Cerebellum (tissue), 4 donors: ENCODE measurements at places on chromosomes 2 and 18.
A peak's percentile ranks its signal among the peaks of the same experiment; 100 is the strongest.

- no peak for DNase-seq
Observed at GRCh38 chr18:57728941-57729511, 74.1 kb downstream of the ATP8B1 start.

GRCh38 chr2:99753505-99753904, 263.7 kb upstream of the REV1 start:
- no peak for DNase-seq

- DNase-seq: no peak
Observed at GRCh38 chr2:26576565-26577441, 64.4 kb downstream of the CIB4 start.

DNA sequence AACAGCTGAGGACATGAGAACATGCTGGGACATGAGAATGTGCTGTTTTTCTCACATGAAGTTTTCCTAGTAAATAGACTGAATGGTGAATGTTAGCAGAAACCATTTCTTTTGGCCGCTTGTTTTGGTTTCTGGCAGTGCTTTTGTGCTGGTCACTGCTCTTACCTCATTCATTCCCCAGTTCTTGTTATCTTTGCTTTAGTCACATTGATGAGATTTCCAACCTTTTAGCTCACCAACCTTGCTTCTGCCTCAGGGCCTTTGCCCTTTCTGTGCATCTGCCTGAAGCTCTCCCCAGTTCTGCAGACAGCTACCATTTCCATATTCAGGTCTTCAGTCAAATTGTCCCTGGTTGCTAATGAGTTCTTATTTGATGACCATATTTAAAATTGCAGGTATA, 91.6 kb downstream of the PTPRM start:
- no peak for DNase-seq

DNA sequence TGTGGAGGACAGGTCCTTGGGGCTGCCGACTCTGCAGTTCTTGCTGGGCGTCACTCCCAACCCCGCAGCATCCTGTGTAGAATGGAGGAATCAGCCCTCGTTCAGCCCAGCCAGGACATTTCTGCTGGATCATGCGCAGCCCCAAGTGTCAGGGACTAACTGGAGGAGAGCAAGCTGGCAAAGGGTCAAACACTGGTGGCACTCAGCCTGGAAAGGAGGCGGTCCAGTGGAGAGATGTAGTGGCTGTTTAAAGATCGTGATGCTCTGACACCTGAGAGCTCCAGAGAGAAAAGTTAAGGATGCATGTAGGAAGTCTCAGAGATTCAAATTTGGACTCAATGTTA, 63.6 kb upstream of the SH3RF3 start:
- peak; percentile 11 for DNase-seq

- no peak for DNase-seq
Observed at GRCh38 chr2:109436610-109437225, 177.0 kb downstream of the SEPTIN10 start.

DNA sequence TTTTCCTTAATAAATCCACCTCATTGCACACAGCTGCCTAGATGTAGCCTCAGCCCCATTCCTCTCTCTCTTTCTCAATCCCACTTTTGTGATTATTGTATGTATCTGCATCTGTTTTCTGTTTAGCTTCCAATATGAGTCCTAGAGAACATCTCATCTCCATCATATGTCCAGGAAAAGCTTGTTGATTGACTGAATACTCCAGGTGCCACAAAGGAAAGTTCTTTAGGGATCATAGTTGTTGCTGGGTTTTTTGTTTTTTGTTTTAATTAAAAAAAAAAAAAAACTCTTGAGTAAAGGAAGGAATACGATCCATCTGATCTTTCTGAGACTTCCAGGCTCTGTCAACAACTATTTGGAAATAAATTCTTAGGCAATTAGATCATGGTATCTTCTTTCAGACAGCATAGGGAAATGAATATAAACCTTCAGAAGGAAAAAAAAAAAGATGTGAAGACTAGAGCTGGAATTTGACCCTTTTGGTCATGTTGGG, 42.5 kb downstream of the KIAA2012 start:
- no peak for DNase-seq

GRCh38 chr2:17429130-17429529, 89.1 kb downstream of the RAD51AP2 start:
- no peak for DNase-seq

GRCh38 chr18:9117980-9118841, 15.7 kb downstream of the NDUFV2 start:
- DNase-seq: no peak

DNA sequence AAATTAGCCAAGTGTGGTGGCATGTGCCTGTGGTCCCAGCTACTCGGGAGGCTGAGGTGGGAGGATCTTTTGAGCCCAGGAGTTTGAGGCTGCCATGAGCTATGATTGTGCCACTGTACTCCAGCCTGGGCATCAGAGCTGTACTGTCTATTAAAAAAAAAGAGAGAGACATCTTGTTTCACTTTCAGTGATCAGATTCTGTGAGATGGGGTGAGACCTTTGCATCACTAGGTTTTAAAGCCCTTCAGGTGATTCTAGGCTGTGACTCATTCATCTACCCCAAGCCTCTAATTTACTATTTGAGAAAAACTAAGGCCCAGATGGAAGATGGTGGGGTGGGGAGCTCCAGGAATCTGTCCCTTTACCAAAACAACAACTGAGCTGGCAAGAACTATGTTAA, 7.1 kb downstream of the C2orf92 start:
- no peak for DNase-seq

GRCh38 chr2:3204031-3204821, 173.4 kb downstream of the EIPR1 start:
- DNase-seq: no peak

GRCh38 chr2:198953328-198953727, 504.4 kb downstream of the SATB2 start:
- no peak for DNase-seq

- no peak for DNase-seq
Observed at GRCh38 chr18:41060967-41061366, 894.1 kb upstream of the PIK3C3 start.

DNA sequence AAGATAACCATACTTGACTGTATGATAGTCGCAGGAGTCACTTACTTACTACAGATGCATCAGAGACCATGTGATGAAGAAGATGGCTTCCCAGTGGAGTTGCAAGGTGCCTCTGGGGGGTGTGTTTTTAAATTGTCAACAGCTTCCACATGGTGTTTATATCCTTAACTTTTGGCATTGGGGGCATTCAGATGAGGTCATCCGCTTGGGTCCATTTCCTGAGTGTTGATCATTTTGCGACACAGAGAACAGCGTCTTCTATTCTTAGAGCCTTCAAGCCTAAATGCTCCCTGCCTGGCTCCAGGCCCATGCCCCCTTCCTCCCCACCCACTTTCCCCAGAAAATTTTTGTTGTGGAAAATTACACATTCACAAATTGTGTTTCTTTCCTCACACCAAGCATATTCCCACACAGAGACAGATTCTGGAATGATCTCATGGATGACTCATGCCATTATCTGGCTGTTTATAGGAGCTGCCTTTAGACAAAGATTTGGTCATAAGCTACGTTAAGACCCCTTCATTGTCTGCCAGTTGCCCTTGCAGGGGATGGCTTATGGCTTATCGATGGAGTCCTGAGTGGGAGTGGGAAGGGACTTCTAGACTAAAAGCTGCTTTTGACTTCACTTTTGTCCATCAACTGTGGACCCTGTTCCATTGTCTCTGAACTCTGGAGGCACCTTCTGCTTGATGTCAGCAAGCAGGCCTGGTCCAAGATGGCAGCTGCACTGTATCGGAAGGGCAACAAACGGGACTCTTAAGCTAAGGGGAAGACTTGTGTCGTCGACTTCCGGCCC, 91.8 kb downstream of the CABLES1 start:
- no peak for DNase-seq

GRCh38 chr2:189639007-189639609, 22.2 kb upstream of the ASNSD1 start:
- no peak for DNase-seq

- DNase-seq: no peak
Observed at GRCh38 chr2:68738906-68739594, 4.4 kb downstream of the ARHGAP25 start.

DNA sequence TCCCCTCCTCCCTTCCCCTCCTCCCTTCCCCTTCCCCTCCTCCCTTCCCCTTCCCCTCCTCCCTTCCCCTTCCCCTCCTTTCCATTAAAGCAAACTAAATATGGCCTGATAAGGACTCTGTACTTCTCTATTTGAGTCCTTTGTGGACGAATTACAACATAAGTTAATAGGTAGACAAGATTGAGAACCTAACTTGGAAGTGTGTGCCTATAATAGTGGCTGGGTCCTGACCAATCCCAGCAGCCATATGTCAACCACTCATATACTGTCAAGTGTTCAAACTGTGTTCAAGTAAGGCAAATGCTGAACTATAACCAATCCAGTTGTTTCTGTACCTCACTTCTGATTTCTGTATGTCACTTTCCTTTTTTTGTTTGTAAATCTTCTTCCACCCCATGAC, 97.1 kb upstream of the RBMS1 start:
- DNase-seq: no peak

DNA sequence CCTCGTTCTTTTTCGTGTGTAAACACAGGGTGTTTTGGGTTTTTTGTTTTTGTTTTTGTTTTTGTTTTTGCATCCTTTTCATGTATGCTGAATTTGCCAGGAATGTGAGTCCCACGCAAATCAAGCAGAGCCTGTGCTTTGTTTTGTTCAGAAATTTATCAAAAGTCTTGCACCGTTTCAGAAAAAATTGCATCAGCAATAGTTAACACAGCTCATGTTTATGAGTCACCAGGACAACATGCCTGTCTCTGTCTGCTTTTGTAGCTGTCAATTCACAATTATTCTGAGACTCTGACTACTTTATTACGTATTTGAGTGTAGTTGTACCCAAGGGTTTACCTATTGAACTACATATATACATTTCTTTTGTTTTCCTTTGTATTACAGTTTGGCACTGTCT, 38.3 kb downstream of the MRPL44 start:
- no peak for DNase-seq

- no peak for DNase-seq
Observed at GRCh38 chr2:240391111-240392051, 44.1 kb upstream of the GPC1 start.

GRCh38 chr2:4930704-4931103, 761.5 kb upstream of the SOX11 start:
- DNase-seq: no peak

GRCh38 chr2:227368574-227368973, 10.5 kb downstream of the TM4SF20 start:
- no peak for DNase-seq

- no peak for DNase-seq
Observed at GRCh38 chr2:217908544-217908943, 94.3 kb downstream of the TNS1 start.

DNA sequence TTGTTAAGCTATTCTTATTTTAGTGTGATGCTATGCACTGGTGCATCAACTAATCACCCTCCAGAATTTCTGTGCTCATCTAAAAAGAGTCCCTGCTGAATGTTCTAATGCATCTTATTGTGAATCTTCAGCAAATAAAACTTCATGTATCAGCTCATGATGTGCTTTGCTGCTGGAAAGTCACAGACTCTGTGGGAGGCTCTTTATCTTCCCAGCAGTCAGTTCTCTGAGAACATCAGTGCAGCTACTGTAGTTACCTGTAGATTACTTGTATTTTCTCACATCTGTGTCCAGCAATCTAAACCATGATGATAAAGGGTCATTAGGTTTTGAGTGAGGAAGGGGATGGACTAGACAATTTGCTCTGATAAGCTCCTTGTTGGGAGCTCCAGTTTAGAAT, 141.6 kb upstream of the SP3 start:
- DNase-seq: no peak

GRCh38 chr2:141041281-141041680, 1089.5 kb downstream of the LRP1B start:
- no peak for DNase-seq

- no peak for DNase-seq
Observed at GRCh38 chr2:54903736-54904554, 146.3 kb downstream of the RTN4 start.

DNA sequence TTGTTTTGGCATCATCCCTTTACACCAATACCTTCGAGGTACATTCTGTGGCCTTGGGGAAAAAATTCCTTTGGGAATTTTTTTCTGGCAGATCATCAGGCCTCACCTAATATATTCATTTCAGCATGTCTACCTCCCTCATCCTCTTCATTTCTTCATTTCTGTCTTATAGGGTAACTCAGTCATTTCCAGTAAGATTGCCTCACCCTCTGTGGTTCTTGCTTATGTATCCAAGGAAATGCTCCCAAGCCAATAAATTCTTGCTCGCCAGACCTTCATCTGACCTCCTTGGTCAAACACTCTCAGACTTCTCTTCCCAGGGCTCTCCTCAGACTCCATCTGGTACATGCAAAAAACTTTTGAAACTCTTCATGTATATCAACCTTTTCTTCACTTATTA, 265.6 kb downstream of the TMX3 start:
- DNase-seq: no peak

- DNase-seq: no peak
Observed at GRCh38 chr2:241534701-241535375, 23.7 kb upstream of the BOK start.

DNA sequence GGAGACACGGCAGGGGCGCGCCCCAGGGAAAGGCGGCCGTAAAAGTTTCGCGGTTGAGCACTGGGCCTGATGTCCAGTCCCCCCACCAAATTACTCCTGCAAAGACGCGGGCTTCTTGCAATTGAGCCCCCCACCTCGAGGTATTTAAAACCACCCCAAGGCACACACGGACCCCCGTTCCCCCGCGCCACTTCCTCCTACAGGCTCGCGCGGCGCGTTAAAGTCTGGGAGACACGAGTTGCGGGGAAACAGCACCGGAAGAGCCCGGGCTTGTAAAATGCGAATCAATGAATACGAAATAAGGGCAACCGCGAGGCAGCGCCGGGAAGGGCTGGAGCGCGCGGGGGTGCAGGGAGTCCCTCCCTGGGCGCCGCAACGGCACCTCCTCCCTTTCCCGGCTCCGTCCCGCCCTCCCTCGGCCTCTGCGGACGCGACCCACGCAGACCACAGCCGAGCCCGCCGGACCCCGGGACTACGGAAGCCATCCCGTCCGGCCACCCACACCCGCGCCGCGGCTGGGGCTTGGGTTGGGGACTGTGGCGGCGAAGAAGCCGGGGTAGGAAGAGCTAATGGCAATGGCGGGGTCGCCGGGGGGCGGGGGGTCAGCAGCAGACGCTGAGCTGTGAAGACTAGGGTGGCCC, 918 bp upstream of the NETO1 start:
- DNase-seq: no peak

GRCh38 chr18:45626330-45627203, 11.3 kb downstream of the SLC14A2 start:
- DNase-seq: no peak

DNA sequence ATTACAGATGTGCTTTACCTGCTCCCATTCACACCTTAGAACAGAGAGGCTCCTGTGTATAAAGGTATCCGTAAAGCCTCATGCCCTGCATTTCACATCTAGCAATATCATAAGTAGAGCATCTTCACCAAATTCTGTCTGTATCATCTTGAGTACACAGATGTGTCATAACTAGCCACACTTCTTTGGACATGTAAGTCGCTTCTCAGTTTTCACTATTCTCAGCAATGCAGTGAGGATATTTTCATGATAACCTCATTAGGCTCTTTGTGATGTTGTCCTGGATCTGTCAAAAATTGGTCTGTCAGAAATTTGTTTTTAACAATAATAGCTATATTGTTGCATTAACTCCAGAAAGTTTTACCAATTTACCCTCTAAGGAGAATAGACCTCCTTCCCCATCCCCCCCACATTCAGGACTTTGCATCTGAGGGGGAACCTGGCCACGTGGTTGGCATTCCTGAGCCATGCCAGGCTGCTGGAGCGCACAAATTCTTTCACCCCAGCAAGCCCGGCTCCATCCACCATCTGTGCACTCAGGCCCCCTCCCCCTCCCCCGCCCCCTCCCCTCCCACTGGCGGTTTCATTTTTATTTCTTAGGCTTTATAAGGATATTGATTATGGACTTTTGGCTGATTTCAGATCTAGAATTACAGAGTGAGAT, 34.1 kb downstream of the AGAP1 start:
- peak; percentile 32 for DNase-seq
